Psoas muscle (tissue), 8 donors: ENCODE measurements at places on chromosomes 12 and 14.

GRCh38 chr12:82605115-82605514 lies 81.6 kb upstream of the TMTC2 start:
- no peak for DNase-seq

DNA sequence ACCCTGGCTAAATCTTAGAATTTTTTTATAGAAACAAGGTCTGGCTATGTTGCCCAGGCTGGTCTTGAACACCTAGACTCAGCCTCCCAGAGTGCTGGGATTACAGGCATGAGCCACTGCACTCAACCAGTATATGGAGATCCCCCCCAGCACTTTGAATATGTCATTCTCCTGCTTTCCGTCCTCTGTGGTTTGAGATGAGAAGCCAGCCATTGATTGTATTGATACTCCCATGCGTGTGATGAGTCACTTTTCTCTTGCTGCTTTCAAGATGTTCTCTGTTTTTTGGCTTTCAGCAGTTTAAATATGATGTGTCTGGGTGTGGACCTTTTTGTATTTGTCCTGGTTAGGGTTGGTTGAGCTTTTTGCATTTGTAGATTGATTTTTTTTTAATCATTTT lies 75.2 kb upstream of the DNM1L start:
- no peak for DNase-seq

GRCh38 chr14:34937442-34937841 lies 45.4 kb upstream of the SRP54 start:
- no peak for DNase-seq

- DNase-seq = no peak
Observed at GRCh38 chr14:78319406-78319805, 149.2 kb downstream of the NRXN3 start.

DNA sequence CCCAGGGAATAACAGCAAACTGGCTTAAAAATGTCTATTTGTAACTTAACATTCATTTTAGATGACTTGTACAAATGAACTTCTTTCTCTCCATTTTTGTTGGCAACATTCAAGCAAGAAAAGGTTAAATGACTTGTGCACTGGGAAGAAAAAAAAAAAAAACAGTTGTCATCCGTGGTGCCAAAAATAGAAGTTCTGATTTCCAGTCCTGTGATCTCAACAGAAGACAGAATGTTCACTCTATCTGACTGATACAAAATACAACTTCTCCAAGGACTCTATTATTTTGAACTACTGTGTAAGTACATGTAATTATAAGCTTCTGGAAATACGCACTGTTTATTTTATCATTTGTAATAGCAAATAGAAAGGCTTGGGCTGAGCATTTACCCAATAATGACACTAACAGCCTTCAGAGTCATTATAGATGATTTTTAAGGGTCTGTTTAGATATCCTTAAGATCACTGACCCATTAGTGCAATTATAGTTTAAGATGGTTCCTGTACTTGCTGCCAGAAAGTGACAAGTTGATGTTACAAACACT lies 59.9 kb downstream of the LIN7A start:
- no peak for DNase-seq

DNA sequence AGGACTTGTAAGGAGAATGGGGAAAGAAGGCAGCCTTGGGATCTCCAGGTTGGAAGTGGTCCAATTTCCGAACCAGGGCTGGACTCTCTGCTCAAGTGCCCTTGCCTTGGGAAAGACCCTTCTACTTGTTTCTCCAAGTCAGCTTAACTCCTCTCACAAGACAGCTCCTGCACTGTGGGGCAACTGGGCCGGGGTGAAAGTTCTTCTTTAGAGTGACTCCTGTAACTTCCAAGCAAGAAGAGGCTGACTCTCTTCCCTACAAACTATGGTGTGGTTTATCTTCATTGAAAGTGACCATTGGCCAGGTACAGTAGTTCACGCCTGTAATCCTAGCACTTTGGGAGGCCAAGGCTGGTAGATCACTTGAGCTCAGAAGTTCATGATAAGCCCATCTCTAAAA lies 13.7 kb downstream of the KRT1 start:
- no peak for DNase-seq

GRCh38 chr14:40581264-40581663 lies 1025.4 kb upstream of the LRFN5 start:
- no peak for DNase-seq

GRCh38 chr12:95759718-95760117 lies 30.8 kb downstream of the NTN4 start:
- no peak for DNase-seq

DNA sequence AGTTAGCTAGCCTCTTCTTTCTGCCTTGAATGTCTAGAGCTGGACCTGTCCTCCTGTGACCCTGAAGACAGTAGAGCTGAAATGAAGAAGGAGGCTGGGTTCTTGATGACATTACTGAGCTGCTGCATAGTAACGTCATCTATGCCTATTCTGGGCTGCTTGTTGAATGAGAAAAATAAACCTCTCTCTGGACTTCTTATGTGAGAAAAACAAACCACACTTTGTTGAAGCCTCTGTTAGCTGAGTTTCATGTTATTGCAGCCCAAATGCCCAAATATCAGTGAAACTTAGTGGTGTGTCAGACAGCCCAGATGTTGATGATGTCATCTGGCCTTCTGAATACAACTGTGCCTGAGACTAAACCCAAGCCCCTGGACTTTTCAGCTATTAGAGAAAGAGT lies 67.0 kb upstream of the MAX start:
- DNase-seq = no peak

- no peak for DNase-seq
Observed at GRCh38 chr14:70357985-70358384, 1.5 kb downstream of the COX16 start.

- DNase-seq = peak; percentile 49
Observed at GRCh38 chr12:29818916-29819623, 35.3 kb upstream of the TMTC1 start.

GRCh38 chr14:91202234-91202974 lies 42.1 kb downstream of the GPR68 start:
- DNase-seq = peak; percentile 64

- no peak for DNase-seq
Observed at GRCh38 chr12:9710584-9711375, 22.1 kb downstream of the CLECL1 start.

GRCh38 chr12:49643961-49644619 lies 20.7 kb downstream of the PRPF40B start:
- DNase-seq = no peak

- no peak for DNase-seq
Observed at GRCh38 chr12:51884676-51885229, 3.1 kb upstream of the ANKRD33 start.

GRCh38 chr14:30706704-30707103 lies 84.6 kb downstream of the SCFD1 start:
- DNase-seq = no peak

DNA sequence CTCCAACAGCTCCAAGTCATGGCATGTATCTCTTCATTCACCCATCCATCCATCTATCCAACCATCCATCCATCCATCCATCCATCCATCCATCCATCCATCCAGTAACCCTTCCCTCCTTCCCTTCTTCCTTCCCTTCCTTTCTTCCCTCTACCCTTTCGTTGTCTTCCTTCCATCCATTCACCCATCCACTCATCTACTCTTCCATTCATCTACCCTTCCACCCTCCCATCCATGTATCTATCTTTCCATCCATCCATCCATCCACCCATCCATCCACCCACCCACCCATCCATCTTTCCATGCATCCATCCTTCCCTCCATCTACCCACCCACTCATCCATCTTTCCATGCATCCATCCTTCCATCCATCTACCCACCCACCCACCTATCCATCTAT lies 53.2 kb upstream of the FBXO21 start:
- no peak for DNase-seq

- no peak for DNase-seq
Observed at GRCh38 chr14:55588259-55588699, 8.3 kb downstream of the KTN1 start.

- no peak for DNase-seq
Observed at GRCh38 chr14:36653962-36654793, 7.5 kb upstream of the PAX9 start.

GRCh38 chr12:111405859-111406473 lies at the start of gene SH2B3:
Gene SH2B3, plus strand, starts transcription at chr12:111405923. Its CDS starts 12,223 bp downstream, at chr12:111418146.
- DNase-seq = peak; percentile 81

DNA sequence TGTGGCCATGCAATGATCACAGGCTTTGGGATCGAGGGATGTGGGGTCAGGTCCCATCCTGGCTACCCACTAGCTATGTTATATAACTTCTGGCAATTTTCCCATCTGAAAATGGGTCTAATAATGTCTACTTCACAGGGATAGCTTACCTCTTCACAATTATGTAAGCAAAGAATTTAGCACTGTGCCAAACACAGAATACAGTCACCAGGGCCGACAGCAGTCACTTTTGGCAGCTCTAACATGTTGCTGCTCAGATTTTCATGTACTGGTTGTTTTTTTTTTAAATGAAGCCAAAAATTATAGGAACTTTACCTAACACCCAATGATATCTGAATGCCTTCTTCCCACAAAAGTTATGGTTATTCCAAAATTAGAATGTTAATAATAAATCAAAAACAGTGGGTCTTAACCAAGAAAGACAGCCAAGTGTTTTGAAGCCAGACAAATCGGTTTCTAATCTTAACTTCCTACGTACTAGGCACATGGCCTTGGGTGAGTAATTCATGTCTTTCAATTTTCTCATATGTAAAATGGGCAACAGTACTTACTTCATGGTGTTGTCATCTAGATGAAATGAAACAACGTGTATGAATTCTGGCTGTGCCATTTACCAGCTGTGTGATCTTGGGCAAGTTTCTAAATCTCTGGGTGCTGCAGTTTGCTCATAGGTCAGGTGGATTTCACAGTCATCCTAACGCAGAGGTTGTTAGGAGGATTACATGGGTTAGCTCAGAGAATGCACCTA lies 13.0 kb upstream of the PCED1B start:
- DNase-seq = no peak

DNA sequence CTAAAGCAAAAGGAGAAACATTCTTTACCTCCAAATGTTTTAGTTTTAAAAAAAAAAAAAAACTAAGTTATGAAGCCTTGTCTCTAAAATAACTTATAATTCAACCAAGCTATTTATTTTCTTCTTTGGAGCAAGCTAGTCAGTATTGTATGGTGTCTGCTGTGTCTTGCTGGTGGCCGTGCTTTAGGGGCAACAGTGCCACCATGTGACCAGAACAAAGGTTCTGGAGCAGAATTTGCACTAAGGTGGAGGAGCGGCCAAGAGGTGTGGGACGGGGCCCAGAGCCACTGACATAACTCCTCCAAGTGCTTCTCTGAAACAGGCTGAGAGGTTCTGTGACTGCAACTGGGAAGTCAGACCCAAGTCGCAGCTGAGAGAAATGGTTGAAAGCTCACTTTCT lies 4.5 kb downstream of the FICD start:
- no peak for DNase-seq

GRCh38 chr12:31510034-31510433 lies 80.9 kb downstream of the DENND5B start:
- DNase-seq = no peak

DNA sequence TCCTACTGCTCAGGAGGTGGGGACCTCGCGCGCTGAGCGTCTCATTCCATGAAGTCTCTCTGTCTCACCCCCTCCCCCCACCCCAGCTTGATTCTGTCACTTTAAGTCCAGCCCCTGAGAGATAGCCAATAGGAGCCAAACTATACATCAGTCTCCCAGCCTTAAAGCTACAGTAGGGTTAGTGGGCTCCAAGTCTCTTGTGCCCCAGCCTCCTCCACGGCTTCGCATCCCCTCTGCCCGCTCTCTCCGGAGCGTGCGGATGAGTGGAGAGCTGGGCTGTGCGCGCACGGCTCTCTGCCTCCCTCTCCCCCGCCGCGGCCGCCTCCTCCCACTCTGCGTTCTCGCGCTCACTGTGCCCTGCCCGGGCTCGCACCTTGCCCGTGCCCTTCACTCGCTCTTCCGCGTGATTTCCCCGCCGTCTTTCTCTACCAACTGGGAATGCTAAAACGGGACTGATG lies at the start of gene ESRRB:
ESRRB (plus strand) TSS at position 191 of the 458 bp plus-strand sequence; CDS start at position 456, 265 bp downstream.
- no peak for DNase-seq

GRCh38 chr14:52003324-52003723 lies 14.0 kb downstream of the RTRAF start:
- DNase-seq = no peak

GRCh38 chr12:116091579-116091978 lies 185.9 kb downstream of the MED13L start:
- DNase-seq = no peak

DNA sequence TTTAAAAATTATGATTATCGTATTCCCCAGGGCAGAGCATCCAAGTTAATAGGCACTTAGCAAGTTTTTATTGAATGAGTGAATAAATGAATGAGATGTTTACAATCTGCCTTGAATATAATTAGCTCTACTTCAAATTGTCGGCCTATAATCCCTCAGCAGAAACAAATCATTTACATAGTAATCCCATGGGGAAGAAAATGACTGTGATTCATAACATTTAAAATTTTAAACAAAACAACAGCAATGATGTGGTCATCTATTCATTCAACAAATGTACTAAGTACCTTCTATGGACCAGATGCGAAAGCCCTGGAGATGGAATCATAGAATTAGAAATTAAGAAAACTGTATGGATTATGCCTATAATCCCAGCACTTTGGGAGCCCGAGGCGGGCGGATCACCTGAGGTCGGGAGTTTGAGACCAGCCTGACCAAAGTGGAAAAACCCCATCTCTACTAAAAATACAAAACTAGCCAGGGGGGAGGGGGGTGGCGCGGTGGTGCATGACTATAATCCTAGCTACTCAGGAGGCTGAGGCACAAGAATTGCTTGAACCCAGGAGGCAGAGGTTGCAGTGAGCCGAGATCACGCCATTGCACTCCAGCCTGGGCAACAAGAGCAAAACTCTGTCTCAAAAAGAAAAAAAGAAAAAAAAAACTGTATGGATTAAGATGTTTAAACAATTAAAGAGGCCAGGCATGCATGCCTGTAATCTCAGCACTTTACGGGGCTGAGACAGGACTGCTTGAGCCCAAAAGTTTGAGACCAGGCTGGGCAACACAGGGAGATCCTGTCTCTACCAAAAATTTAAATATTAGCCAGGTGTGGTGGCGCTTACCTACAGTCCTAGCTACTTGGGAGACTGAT lies 17.7 kb upstream of the MDM2 start:
- DNase-seq = no peak
